ENCODE measurements at places on chromosomes 12 and 14.

DNA sequence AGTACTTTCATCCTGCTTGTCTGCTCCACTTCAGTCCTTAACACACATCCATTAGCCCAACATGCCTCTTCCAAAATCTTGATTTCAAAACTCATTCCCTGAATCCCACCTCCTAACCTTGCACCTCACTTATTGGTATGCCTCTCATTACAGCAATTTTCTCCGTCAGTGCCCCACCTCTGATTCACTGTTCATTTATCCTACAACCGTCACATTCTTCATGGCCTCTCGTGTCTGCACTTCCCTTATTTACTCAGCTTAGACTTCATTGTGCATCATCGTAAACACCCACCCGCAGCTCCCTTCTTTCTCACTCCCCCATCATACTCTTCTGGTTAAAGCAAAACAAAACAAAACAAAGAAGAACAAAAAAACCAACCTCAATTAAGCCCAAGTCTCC is 160.6 kb upstream of the HMGA2 start:
- DNase-seq = no peak

GRCh38 chr14:48430805-48431204 is 755.4 kb upstream of the MDGA2 start:
- DNase-seq = no peak

DNA sequence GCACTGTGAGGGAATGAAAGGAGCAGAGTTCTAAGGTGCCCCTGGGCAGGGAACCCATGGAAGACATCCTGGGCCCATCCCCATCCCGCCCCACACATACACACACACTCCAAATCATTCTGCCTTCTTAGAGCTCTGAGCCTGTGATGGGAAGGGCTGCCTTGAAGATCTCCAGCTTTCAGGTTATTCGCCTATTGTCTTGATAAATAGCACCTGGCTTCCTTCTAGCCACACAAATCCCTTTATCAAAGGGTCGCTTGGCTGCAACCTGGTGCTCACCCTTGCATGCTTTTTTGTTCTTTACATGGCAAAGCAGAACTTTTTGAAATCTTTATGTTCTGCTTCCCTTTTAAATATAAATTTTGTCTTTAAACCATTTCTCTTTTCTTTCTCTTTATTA is 112.2 kb upstream of the TMTC1 start:
- no peak for DNase-seq

- no peak for DNase-seq
Measured at GRCh38 chr12:46490635-46491034, 118.1 kb upstream of the SLC38A2 start.

DNA sequence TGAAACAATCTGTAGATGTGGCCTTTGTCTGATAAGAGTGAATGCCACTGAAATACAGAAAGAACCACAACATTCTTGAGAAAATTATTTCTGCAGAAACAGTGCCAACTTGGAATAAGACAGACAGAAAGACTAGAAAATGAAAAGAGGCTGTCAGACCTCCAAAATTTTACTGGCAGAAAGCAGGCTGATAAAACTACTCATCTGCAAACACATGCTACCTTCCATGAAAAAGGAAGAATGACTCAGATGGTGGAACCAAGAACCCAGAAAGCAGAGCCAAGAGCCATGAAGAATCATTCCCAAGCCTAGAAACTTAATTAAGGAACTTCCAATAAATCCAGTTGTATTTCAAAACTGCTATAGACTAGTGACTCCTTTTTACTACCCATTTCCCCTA is 31.9 kb upstream of the OSBPL8 start:
- DNase-seq = no peak

DNA sequence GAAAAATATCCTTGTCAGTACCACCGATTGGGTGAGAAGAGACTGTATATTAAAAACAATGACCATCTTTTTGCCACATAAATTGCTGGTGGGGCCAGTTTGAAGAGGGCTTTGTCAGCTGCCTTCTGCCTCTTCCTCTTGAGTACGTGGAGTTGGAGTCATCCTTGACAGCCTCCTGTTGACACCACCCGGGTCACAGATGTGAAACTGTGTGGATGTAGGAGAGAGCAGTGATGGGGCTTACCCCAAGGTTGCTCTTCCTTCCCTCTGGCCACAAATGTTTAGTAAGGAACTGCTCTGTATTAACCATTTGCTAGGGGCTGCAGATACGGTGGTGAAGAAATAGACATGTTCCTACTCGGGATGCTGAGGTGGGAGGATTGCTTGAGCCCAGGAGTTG is 12.2 kb downstream of the PTPN11 start:
- no peak for DNase-seq

GRCh38 chr12:109728921-109729320 is 15.3 kb downstream of the FAM222A start:
- DNase-seq = no peak

- no peak for DNase-seq
Measured at GRCh38 chr14:94284221-94284620, 8.8 kb downstream of the SERPINA10 start.

GRCh38 chr12:125586441-125586840 is 521.2 kb downstream of the AACS start:
- no peak for DNase-seq
